ENCODE measurements at places on chromosomes 3 and 15.

- no peak for DNase-seq
These were observed 377.8 kb downstream of the KCNH8 start for GRCh38 chr3:19526071-19526470.

DNA sequence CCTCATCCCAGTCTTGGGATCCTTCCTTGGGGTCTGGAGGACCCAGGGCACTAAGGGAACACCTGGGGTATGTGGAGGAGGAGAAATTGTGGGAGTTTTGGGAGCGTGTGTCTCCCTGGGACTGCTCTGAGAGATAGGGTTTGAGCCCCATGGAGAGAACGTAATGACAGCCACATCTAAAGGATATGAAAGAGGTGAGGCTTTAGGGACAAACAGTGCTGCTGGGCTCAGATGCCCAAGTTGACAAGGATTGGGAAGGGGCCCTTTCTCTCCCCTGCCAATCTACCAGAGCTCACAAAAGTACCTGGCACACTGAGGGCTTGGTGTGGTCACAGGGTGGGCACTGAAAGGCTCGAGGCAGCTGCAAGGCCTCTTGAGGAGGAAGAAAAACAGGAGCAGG, 13.3 kb upstream of the STARD5 start:
- DNase-seq = no peak

DNA sequence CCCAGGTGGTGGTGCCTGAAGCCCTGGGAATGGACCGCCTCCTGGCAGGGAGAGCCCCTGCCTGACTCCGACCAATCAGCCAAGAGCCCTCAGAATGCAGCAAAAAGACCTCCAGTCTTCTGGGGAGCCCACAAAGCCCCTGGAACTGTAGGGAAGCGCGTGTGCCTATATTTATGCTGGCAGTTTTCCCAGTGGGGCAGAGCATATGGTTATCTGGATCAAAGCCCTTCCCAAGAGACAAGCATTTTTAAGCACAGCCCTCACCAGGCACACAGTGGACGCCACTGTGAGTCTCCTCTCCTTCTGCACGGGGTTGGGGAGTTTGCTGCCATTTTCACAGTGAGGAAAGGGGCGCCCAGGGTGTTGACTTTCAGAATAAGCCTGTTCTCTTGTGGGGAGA, 80.9 kb upstream of the RPL32 start:
- DNase-seq = no peak

- no peak for DNase-seq
These were observed at the start of gene CTDSPL for GRCh38 chr3:37861620-37862041. CTDSPL (plus strand) TSS chr3:37861880; CDS start chr3:37862200, 320 bp downstream.

DNA sequence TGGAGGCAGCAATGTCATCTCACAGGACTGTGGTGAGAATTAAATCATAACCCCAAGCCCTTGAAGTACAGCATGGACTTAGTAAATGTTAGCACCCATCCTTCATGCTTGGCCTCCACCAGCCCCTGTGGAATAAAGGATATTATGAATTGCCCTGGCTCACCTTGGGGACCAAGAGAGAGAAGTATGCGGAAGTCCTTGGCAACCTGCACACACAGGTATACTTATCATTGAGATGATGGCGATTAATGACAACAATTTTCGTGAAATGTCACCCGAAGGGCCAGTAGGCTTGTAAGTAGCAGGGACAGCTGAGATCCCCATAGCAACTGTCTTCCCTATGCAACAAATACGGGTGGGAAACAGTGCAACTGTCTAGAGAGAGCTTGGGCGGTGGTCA, 102.0 kb downstream of the FAM43A start:
- no peak for DNase-seq

- no peak for DNase-seq
These were observed 119.4 kb downstream of the ATP10A start for GRCh38 chr15:25743548-25744275.

- DNase-seq = no peak
These were observed 1.3 kb downstream of the FEM1B start for GRCh38 chr15:68278595-68279405.

GRCh38 chr3:5423523-5423922, 236.0 kb downstream of the EDEM1 start:
- DNase-seq = no peak

DNA sequence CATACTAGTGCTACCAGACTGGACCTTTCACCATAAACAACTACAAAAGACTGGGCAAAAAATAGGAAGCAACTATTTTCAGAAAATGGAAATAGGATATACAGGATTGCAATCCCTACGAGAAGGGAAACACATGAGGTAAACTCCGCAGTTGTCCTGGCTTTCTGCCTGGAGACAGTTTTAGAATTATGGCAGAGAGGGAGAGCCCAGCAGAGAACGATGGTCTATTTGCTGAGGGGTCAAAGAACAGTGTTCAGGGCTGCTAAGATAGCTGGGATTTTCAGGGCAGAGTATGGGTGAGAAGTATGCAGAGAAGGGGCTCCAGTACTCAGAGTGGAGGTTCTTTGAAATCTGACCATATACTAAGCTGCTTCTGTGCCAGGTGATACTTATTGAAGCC, 163.4 kb downstream of the CHDH start:
- DNase-seq = no peak

- DNase-seq = no peak
These were observed 337.8 kb downstream of the LRRC3B start for GRCh38 chr3:26960382-26960781.

DNA sequence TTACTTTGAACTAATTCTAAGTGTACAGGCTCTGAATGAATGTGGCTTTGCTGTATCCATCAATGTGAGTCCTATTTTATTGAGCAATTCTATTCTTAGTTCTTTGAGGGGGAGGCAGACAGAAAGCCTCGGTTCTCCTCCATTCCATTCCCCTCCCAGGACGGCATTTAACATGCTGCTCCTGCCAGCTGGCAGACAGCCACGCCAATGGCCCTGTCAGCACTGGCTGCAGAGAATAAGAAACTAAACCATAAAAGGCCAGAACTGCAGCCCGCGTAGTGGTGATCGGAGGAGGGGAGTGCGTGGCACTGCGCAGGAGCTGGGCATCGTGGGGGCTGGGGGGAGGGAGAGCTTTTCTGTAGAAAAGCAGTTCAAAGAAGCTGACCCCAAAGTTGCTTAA, 76.0 kb upstream of the HACD2 start:
- no peak for DNase-seq

DNA sequence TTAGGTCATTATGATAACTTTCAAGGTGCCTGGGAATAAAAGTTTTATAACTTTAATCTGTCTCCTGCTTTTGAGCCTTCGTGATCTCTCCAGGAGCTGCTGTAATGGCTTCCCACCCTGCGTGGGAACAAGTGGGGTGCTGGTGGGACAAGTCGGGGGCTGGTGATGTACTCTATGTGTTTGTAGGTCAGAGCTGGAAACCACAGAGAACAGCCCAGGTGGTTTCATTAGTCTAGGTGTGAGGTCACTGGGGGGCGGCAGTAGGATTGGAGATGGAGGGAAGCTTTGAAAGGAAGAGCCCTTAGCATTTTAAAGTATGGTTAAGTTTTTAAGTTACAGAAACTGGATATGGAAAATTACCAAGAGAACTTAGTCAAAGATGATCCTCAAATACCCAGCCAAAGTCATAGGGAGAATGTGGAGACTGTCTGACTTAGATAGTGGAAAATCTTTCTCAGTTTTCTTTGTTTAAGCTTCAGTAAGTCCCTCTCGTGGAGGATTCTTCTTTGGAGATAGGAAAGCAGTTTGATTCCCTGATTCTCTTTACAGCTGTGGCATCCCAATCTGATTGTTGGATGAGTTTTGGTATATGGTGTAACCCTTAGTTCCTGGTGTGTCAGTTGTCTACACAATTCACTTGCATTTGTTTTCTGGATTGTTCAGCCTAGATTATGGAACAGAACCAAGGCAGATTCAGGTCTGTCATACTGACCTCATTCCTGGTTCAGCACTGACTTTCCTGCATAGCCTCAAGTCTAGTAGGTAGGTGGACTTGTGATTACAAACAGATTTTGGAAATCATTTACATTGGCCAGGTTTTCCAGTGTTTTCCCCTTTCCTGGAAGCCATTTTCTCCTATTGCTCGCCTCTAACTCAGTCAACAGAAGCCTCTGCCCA, 115.6 kb downstream of the FNDC3B start:
- DNase-seq = no peak

- DNase-seq = no peak
These were observed 57.7 kb downstream of the IGF2BP2 start for GRCh38 chr3:185767002-185767688.

DNA sequence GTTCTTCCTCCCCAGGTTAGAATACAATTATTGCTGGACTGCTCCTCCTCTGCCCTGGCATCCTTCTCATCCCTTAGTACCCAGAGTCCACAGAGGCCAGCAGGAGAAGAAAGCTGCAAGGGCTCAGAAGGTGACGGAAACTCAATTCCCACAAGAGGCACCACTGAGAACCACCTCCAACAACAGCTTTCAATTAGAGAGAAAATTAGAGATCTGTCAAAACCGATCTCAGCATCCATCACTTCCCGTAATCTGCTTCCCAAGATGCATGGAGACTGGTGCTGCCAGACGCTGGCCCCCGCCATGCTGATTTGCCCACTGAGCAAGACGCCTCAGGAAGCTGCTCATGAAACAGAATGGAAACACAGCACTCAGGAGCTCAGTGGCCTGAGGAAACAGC, 135.0 kb upstream of the PRICKLE2 start:
- no peak for DNase-seq

GRCh38 chr15:89155656-89156055, 65.7 kb downstream of the RLBP1 start:
- DNase-seq = no peak

- no peak for DNase-seq
These were observed 774.3 kb downstream of the TUSC7 start for GRCh38 chr3:117483839-117484238.
